ENCODE measurements at places on chromosomes 6 and 20. TPM values are rescaled to one million over a fixed set of nuclear protein-coding genes. Genes with fewer than 3 reads are reported as not detected.
A peak's percentile ranks its signal among the peaks of the same experiment; 100 is the strongest.

DNA sequence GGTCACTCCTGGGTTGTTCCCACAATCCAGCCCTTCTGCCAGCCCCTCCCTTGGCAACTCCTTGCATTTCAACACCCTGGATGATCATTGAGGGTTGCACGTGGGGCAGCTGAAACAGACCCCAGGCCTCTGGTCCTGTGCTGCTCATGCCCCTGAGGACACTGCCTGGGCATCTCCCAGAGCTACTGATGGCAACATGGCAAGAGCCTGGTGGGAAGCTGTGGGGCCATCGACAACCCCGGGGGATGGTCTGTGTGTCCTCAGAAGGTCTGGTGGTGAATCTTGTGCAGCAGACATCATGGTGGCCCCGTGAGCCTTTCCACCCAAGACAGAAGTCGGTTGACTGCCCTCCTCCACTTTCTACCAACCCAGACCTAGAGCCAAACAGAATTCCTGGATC lies 4.9 kb upstream of the ANGPT4 start:
- peak; percentile 88 for DNase-seq

DNA sequence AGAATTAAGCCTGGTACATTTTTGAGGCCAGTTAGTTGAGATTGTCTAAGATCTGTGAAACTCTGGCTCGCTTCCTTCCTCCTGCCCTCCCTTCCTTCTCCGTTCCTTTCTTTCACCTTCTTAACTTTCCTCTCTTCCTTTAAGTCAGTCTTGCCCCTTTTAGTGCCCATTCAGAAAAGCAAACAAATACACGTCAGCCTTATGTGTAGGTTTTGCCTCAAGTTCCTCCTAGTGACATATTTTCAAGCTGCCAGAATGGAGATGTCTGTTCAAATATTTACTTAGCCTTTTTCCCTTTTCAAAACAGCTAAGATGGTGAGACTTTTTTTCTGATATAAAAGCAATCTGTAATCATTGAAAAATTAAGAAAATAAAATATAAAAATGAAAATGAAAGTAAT lies 178.4 kb downstream of the FARS2 start:
- no peak for DNase-seq

DNA sequence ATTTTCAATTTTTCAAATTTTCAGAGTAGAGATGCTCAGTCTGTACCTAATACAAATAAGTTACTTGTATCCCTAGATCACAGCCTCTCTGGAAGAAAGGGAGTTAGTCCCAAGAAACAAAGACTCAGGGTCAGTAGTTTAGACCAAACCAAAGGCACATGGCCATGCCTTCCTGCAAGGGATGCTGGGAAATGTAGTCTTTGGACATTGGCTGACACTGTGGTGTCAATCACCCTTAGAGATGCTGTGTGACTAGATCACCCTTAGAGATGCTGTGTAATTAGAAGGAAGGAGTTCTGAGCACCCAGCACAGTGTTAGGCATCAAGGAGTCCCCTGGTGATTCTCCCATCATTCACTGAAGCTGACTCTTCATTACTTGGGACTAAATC lies 202.1 kb downstream of the NFATC2 start:
- no peak for DNase-seq

Gene C6orf52
- 1.1 TPM for total RNA-seq

GRCh38 chr6:22147921-22148776 lies 148.7 kb downstream of the PRL start:
- no peak for DNase-seq

Gene HLA-DQA2
- 1.5 TPM for total RNA-seq

- no peak for DNase-seq
Observed at GRCh38 chr6:36124881-36125280, 5.4 kb upstream of the MAPK13 start.

DNA sequence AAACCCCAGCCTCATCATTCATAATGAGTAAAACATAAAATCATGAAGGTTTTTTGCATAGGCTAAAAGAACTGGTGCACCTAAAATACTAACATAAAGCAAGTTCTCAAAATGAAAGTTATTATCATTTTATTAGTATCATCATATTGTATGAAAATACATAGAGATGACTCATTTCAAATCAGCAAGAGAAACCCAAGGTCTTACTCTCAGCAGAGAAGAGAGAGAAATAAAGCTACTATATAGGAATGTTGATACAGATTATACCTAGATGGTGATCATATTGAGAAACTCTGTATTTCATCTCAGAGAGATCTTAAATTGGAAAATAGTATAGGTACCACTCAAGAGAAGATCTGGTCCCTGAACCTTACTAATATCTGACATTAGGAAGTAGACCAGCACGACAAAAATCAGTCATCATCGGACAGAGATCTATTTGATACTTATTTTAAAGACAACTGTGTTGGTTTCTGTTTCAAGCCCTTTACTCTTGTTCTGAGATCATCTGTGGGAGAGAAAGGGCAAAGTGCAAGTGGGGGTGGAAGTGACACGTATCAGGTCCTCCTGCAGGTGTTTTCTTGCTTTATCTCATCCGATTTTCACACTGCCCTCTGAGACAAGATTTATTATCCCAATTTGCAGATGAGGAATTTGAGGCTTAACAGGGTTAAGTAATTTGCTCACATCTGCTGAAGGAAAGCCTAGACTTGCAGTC lies 532.3 kb downstream of the MAFB start:
- DNase-seq: no peak

- no peak for DNase-seq
Observed at GRCh38 chr6:25103603-25104002, 167.8 kb upstream of the RIPOR2 start.

GRCh38 chr6:39847221-39847620 lies 55.0 kb downstream of the DAAM2 start:
- no peak for DNase-seq

DNA sequence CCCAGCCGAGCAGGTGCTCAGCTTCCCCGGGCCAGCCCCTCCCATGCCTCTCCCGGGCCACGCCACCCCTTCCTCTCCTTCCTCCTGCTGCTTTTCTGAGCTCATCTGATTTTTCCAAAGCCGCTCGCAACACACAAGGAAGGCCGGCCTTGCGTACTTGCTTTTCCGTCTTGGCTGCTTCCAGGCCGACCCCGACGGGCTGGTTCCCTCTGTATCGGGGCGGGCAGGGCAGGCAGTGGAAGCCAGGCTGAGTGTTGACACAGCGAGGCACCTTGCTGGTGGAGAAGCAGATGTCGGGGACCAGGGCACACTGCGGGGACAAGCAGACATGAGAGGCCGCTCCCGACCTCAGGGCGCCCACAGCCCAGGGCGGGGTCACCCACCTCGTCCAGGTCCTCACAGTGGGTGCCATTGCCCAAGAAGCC lies 21.1 kb downstream of the THBS2 start:
- DNase-seq: no peak

Gene EPPIN
- total RNA-seq: not detected

Measured in mesenteric fat pad (tissue), 1 donor.